Epithelial cell of esophagus (primary cell): ENCODE measurements at places on chromosomes 2 and 18.

DNA sequence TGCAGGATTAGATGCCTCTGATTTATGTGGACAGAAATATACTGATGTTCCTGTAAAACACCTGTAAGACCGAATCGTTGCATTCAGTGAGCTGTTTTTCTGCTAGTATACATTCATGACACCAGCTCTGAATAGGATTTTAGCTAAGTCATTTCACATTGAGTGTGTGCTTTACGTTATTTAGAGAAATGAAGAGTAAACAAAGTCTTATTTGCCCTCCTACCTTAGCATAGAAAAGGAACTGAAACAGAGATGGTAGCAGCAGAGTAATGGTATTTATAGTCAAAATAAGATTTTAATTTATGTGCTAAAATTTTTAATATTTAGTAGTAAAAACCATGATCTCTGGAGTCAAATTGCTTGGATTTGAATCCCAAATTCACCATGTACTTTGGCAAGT is 168.0 kb downstream of the CERS6 start:
- DNase-seq, result no peak

GRCh38 chr18:76494231-76495005 is 624 bp downstream of the ZNF516 start:
- peak; percentile 45 for DNase-seq

- peak; percentile 43 for DNase-seq
These were observed 28.5 kb upstream of the PGAP1 start for GRCh38 chr2:196955036-196955435.

DNA sequence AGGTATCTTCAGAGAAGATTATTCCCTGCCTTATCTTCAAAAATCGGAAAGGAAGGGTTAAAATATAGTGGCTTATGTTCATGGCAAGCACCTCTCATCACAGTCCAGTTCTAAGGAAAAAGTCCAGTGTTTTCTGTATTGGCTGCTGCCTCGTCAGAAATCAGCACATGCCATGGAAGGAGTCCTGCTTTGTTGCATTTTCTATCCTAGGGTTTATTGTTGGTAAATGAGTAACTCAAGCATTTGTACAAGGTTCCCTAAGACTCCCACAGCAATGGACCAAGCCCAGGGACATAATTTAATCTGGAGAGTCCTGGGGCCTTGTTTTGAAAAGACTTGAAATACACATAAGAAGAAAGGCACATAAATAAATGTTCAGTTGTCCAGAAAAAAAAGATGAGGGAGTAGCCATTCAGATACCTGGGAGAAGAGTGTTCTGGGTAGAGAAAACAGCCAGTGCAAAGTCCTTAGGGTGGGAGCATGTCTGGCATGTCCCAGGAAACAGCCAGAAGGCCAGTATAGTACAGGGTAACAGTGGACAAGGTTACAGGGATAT is 26.4 kb downstream of the NBEAL1 start:
- no peak for DNase-seq

GRCh38 chr18:77608807-77609206 is 359.2 kb downstream of the GALR1 start:
- DNase-seq, result no peak

GRCh38 chr2:84057917-84058560 is 401.0 kb downstream of the SUCLG1 start:
- no peak for DNase-seq

- no peak for DNase-seq
These were observed 105.7 kb upstream of the TTC39C start for GRCh38 chr18:23908827-23909226.

DNA sequence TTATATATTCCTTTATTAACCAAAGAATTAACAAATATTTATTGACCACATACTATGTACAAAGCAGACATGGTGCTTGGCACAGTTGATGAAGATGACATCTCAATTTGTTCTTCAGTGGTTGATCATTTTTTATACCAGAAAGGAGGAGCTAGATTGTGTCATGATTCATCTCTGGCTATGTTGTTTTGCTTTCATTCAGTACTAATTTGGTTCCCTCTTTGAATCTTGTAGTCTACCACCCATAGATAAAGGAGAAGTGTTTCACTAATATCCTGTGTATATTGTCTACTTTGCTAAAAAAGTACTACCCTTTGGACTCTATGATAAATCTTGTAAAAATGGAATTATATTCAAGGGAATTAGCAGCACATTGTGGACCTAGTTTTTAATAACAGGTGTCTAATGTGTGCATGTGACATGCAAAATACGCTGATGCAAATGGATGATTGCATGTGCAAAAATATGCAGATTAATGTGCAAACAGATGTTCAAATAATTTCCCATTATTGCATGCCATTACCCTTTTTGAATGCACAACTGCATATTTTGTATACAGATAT is 313.2 kb upstream of the ZEB2 start:
- DNase-seq, result no peak

DNA sequence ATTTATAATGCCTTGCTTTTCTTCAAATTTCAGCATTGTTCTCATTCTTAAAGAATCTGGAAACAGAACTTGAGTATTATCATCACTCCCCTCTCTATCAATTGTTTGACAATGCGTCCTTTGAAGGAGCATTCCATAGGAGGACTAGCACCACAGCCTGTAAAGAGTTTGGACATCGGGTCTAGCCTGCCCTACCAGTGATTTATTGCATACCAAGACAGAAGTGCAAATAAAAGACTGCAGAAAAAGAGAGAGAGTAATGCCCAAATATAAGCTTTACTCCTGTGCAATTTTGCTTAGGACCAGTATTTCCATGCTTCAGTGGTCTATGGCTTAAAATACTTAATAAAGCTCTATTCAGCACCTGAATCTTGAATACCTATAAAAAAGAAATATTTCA is 55.4 kb upstream of the MAP2 start:
- DNase-seq, result no peak

GRCh38 chr18:59273759-59274532 is 692 bp upstream of the RAX start:
- no peak for DNase-seq

DNA sequence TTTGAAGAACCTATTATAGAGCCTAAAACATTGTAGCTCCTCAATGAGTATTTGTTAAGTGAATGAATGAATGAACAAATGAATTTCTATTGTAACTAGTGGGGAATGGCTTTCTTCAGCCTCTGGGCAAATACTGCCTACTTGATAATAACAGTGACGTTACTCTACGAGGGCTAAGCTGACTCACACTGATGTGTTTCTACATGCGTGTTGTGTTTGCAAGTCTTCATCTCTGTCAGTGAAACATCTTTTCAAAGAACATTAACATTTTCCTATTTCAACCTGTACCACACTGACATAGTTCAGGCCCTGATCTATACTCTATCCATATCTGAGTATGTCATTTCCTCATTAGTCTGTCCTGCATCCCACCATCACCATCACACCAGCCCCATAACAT is 319.9 kb upstream of the ACVR2A start:
- peak; percentile 96 for DNase-seq

DNA sequence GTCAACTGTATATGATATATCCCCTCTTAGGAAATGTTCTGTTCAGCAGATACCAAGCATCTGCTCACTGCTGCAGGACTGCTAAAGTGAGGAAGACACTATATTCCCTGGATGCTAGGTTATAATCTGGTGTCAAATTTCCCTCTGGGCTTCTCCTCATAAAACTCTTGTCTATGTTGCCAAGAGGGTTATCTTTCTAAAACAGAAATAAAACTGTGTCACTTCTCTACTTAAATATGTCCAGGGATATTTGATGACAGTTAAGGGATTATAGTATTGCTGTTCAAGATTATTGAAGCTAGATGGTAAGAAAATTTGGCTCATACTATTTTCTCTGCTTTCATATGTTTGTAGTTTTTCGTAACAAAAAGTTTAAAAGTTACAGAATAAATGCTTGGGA is 30.5 kb upstream of the SNRNP27 start:
- DNase-seq, result no peak

GRCh38 chr2:158097481-158097880 is 4.2 kb upstream of the UPP2 start:
- DNase-seq, result no peak

GRCh38 chr2:102761763-102762162 is at the start of gene TMEM182:
Gene TMEM182 (plus strand): TSS chr2:102762031. CDS start chr2:102762218, 187 bp downstream.
- no peak for DNase-seq

DNA sequence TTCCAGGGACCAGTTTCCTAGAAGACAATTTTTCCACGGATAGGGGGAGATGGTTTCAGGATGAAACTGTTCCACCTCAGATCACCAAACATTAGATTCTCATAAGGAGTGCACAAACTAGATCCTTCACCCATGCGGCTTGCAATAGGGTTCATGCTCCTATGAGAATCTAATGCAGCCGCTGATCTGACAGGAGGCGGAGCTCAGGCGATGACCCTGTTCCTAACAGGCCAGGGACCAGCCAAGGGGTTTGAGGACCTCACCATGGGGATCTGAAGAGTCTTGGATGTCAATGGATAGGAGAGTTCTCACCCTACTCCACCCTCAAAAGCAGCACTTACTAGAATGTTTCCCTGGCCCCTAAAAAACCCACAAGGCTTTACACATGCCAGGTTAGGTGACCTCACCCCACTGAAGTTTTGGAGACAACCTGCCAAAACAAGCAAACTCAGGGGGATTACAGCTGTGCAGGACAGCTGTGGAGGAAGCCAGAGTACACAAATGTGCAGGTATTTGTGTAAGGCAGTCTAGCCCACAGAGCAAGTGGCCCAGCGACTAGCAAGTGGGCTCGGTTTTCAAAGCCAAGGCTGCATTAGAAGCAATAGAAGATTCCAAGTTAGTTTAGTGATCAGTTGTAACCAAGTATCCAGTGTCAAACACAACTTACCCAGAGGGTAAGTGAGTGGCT is 3.9 kb downstream of the EVA1A start:
- DNase-seq, result no peak

DNA sequence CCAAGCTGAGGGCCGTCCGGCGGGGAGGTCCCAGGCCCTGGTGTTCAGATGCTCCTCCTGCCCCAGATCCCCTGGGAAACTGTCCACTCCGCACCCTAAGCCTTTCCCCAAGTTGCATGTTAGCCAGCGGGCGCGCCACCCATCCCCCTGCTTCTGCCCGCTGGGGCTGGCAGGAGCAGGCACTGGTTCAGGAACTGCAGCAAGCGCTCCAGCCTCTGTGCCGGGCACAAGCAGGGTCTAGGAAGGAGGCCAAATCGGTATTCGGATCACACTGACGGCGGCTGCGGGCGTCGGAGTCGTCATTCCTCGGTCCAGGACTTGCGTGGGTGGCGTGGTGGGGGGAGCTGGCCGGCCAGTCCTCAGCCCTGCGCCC is 53.7 kb downstream of the FAM168B start:
- DNase-seq, result no peak

GRCh38 chr2:161042990-161043625 is 117.1 kb upstream of the TANK start:
- DNase-seq, result no peak

- no peak for DNase-seq
These were observed 74.0 kb downstream of the ZNF516 start for GRCh38 chr18:76420898-76421684.

- DNase-seq, result no peak
These were observed 131.9 kb upstream of the NT5C1B start for GRCh38 chr2:18721038-18721922.

GRCh38 chr18:26056291-26056690 is 34.1 kb downstream of the SS18 start:
- peak; percentile 69 for DNase-seq

GRCh38 chr2:2493496-2493895 is 162.4 kb upstream of the MYT1L start:
- no peak for DNase-seq

- peak; percentile 33 for DNase-seq
These were observed 89.2 kb downstream of the NFATC1 start for GRCh38 chr18:79484661-79485621.

GRCh38 chr2:103169861-103170260 is 408.0 kb downstream of the TMEM182 start:
- no peak for DNase-seq

DNA sequence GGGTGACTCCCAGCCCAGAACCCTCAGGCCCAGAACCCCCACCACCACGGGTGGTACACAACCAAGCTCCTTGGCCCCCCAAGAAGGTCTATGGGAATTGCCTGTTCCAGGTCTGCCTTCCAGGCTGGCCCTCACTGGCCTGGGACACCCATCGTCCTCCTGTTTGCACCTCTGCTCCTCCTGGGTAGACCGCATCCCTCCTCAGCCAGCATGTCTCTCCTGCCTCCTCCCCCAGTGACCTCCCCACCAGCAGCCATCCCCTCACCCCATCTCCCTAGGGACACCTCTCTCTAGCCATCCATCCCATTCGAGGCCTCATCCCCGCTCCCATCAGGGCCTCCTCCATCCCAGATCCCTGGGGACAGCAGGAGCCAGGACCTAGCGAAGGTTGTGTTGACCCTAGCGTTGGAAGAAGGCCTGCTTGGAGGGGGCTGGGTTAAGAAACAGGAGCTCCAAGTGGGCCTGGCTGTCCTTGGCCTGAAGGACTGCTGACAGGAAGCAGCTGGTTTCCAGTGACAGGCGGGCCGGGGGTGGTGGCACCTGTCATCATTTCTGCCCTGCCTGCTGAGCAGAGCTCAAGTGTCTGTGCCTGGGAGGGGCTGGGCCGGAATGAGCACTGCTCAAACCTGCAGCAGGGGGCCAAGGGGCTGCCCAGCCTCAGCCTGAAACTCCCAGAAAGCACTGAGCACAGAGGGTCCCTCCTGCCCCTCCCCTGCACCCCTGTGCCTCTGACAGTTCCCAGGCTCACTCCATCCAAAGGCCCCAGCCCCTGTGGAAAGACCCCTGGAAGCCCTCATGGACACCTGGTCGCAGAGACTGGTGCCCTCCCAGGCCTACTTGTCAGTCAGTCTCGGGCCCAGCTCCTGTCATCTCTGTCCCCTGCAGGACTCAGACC is 96.0 kb upstream of the OTOS start:
- no peak for DNase-seq

- no peak for DNase-seq
These were observed 981 bp downstream of the RAMP1 start for GRCh38 chr2:237860273-237860935.

DNA sequence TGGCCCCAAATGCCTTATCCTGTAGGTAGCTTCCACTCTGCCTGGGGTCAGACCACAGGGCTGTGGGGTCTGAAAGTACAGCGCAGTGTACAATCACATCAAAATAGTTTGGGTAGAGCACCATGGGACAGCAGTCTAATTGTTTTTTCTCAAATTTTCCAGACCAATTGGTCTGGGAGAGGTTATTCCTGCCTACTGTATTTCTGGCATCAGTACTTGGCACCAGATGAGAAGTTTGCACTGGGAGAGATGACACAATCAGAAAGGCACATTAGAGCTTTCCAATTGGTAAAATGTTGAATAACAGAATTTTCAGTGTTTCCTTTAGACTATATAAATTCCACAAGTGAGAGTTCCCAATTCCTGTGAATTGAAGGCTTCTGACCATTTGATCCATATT is 30.9 kb upstream of the LRRTM1 start:
- DNase-seq, result no peak

- DNase-seq, result no peak
These were observed 142.0 kb upstream of the FSHR start for GRCh38 chr2:49296107-49296867.
